ENCODE measurements at places on chromosomes 3 and 15.
A peak's percentile ranks its signal among the peaks of the same experiment; 100 is the strongest.

GRCh38 chr3:177981576-177981975 lies 554.7 kb upstream of the KCNMB2 start:
- no peak for DNase-seq

DNA sequence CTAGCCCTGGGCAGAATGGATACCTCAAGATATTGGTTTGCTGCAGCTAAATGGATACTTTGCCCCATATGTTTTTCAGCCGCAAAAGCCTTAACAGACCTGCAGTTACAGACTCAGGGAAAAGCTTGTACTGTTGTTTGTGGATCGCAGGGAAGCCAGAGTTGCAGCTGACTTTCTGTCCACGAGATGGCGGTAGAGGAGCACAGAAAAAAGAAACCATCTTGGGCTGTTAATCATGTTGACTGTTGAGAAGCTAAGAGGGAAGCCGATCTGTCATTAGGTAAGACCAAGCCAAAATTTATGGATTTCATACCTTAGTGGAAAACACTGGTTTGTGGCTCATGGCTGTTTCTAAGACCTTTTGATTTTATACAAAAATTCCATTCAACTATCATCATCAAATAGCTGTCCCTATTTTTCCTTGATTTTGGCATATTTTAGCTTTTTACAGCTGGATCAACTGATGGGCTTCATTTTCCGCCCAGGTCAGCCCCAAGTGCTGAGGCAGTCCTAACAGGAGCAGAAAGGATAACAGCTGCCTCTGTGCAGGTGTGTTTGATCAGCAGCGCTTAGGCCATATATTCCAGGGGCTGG lies 205.7 kb upstream of the ZPLD1 start:
- DNase-seq = peak; percentile 95

DNA sequence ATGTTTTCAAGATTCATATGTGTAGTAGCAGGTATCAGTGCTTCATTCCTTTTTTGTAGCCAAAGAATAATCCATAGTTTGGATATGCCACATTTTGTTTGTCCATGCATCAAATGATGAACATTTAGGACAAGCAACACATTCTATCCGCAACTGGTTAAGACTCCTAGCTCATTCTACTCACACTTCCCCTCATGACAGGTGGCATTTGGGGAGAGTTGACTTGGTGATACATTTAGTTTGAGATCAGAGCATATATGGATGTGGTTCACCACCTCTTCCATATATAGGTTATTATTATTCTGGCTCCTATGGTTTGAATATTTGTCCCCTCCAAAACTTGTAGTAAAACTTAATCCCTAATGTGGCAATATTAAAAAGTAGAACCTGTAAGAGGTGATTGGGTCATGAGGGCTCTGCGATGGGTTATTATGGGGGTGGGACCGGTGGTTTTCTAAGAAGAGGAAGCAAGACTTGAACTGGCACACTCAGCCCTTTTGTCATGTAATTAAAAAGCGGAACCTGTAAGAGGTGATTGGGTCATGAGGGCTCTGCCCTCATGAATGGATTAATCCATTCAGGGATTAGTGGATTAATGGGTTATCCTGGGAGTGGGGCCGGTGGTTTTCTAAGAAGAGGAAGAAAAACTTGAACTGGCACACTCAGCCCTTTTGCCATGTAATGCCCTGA lies 75.3 kb upstream of the HRH1 start:
- DNase-seq = no peak

GRCh38 chr3:126199256-126199655 lies 18.9 kb upstream of the ALDH1L1 start:
- no peak for DNase-seq

DNA sequence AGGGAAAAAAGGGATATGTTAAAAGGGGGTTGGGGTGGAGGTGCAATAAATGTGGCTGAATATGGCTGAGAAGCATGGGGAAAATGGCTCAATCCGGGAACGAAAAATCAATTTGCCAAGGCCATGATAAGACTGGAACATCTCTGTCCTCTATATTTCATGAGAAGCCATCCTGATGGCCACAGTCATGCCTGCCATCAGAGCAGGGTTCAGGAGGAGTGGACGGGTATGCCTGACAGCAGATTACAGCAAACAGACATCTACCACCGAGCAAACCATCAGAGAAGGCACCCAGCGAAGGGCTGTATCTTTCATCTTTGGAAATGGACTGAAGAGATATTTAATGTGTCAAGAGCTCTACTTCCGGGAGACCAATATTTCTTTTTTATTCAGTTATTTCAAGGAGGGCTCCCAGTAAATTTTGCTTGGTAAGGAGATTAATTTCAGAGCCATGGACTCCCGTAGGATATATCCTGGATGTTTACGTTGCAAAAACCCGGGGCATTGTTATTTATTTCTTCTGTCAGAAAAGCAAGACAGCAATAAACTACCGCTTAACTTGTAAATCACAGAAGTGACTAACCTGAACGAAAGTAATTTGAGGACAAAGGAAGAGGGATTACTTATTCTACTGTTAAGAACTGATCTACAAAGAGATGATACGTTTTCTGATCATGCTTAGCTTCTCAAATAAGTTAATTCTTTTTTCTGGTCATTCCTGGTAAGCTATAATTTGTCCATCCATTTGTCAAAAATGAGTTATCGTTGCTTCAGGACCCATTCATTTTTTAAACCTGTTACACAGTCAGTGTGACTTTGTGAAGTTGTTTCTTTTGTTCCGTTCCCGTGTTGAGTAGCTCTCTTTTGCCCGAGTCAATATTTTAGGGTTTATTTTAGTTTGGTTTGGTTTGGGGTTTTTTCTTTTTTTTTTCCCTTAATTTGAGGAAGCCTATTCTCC lies 80.6 kb upstream of the CHD2 start:
- no peak for DNase-seq

- DNase-seq = no peak
Measured at GRCh38 chr15:38781196-38781595, 216.6 kb upstream of the RASGRP1 start.

- DNase-seq = no peak
Measured at GRCh38 chr3:8452112-8452511, 49.5 kb upstream of the LMCD1 start.
